Activated CD4-positive, CD25-positive, alpha-beta regulatory T cell treated with anti-CD3 and anti-CD28 coated beads, Interleukin-2, amount 50 U/mL, for 16 hours (primary cell): ENCODE measurements at places on chromosomes 11 and 22.

GRCh38 chr11:117985953-117986887 is at the start of gene IL10RA:
IL10RA (plus strand) TSS chr11:117986394; CDS start chr11:117986468, 74 bp downstream.
- DNase-seq = peak; percentile 57

GRCh38 chr22:49692499-49693225 is 135.0 kb downstream of the BRD1 start:
- DNase-seq = no peak

GRCh38 chr11:112877581-112877980 is 83.6 kb upstream of the NCAM1 start:
- no peak for DNase-seq

- DNase-seq = no peak
These were observed 20.3 kb downstream of the FAM118B start for GRCh38 chr11:126231725-126232459.

DNA sequence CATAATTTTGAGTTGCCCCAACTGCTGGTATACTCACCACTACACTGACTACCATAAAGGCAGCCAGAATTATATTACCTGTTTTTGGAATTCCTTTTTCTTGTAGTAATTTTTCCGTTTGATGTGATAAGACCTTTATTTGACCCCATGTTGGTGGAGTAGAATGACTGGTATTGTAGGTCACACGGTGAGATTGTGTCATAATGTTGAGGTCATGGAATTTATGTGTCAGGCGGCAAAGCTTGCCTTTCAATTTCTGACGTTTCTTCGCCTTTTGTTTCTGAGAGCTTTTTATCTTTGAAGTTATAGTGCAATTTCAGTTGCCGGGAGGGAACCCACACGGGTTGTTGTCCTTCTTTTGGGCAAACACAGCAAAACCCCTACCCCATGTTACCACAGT is 13.0 kb downstream of the OR52K1 start:
- DNase-seq = no peak

GRCh38 chr22:46491946-46492345 is 45.5 kb downstream of the CELSR1 start:
- no peak for DNase-seq

DNA sequence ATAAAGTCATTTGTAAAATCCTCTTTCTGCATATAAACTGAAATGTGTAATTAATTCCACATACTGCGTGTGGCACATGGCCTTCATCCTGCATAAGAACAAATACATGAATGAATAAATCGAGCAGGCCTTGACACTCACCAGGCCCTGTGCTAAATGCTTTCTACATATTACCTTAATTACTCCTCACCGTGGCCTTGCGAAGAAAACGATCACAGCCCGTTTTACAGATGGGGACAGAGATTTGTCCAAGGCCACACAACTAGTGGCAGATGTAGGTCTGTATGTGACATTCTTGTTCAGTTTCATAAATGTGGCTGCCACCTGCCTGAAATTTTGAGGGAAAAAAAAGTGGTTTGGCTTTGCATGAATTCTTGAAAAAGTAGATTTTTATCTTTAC is 5.8 kb upstream of the CCND1 start:
- DNase-seq = no peak

DNA sequence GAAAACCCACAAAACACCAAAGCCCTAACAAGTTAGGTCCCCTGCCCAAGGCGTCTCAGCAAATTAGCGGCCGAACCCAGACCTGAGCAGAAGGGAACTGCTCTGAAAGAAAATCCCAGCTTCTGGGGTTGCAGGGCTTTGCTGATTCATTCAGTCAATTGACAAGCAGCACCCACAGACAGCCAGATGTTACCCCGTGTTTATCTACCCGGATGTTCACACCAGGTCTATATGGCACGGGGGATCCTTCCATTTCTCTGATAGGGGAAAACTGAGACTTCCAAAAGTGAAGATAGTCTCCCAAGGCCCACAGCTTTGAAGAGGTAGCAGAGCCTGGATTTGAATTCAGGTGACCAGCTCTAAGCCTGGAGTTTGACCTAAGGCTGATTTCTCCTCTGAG is 14.0 kb upstream of the OAF start:
- DNase-seq = no peak

DNA sequence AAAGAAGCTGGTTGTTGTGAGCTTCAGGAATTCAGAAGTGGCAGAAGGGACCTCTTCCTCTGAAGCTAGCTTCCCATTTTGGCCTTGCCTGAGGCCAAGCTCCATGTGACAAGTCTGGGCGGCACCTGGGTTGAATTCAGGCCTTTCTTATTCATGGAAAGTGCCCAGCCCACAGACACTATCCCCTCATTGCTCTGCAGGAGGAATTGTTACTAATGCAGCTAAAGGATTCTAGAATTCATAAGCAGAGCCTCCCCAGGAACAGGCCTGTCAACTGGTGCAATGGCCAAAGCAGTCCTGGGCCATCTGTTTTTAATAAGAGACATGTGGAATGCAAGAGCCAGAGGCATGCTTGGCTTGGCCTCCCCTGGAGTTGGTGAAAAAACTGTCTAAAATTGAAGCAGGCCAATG is 71.4 kb downstream of the SLC1A2 start:
- no peak for DNase-seq

GRCh38 chr11:129286813-129287212 is 88.8 kb upstream of the BARX2 start:
- no peak for DNase-seq

DNA sequence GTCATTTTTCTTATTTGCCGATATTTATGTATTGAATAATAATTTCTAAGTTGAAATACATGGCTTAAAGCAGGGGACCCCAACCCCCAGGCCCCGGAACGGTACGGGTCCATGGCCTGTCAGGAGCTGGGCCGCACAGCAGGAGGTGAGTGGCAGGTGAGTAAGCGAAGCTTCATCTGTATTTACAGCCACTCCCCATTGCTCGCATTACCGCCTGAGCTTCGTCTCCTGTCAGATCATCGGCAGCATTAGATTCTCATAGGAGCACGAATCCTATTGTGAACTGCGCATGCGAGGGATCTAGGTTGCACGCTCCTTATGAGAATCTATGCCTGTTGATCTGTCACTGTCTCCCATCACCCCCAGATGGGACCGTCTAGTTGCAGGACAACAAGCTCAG is 4.5 kb downstream of the ZMAT5 start:
- no peak for DNase-seq

DNA sequence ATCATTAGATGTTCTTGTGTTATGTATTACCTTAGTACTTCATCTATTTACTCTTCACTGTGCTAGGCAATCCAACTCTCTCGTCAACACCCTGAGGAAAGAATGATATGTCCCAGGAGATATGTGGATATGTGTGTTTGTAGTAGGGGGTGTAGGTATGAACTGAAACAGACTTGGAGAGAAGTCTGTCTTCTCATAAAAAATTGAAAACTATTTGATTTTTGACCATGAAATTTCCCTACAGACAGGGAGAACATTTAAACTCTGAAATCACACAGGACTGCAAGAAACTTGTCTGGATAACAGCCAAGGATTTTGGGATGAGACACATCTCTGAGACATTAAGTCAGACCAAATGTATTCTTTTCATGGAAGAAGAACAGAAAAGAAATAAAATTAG is 967.0 kb upstream of the FAT3 start:
- DNase-seq = no peak

GRCh38 chr11:74680703-74681531 is 50.3 kb downstream of the CHRDL2 start:
- DNase-seq = no peak

- DNase-seq = no peak
These were observed 27.7 kb downstream of the MICAL2 start for GRCh38 chr11:12137938-12138731.

- no peak for DNase-seq
These were observed 107.9 kb downstream of the C11orf58 start for GRCh38 chr11:16846305-16846704.
